ENCODE measurements at places on chromosomes 6 and 20.
A peak's percentile ranks its signal among the peaks of the same experiment; 100 is the strongest.

DNA sequence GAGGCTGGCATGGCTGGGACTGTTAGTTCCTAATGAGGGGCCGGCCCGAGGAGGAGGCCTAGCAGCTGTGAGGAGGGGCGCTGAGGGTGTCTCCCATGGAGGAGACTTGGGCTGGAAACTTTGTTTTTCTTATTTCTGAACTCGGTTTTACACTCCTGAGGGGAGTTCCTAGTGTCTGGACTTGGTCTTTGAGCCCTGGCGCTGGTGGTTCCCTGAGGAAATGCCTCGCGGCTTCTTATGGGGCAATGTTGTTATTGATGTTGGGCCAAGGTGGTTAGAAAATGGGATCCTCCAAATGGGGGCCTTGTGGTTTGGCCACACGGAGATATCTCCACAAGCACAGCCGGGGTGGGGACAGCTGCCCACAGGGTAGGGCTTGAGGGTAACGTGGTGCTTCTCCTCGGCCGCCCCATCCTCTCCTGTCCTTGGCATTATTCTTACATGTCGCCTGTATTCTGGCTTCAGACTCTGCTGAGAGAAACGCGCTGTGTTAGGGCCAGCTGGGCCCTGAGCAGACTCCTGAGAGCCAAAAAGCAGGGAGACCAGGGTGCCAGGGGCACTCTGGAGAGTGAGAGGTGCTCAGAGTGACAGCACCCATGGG lies 136.9 kb downstream of the FOXO3 start:
- no peak for DNase-seq

- DNase-seq: no peak
These were observed 9.4 kb downstream of the CST4 start for GRCh38 chr20:23679133-23680092.

DNA sequence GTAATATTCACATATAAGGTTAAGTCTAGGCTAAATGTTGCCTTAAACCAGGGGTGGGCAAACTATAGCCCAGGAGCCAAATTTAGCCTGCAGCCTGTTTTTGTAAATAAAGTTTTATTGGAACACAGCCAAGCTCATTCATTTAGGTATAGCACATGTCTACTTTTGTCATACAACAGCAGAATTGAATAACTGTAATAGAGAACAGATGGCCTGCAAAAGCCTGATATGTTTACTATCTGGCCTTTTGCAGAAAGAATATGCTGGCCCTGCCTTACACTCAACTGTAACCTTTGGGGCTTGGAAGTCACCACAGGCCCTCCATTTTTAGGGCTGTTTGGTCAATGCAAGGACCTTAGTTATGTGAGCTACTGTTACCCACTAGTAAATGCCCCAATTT lies 17.7 kb upstream of the BCLAF1 start:
- DNase-seq: peak; percentile 80

- no peak for DNase-seq
These were observed 61.2 kb upstream of the TRAF3IP2 start for GRCh38 chr6:111666847-111667246.

GRCh38 chr6:133978896-133979240 lies 25.8 kb downstream of the TBPL1 start:
- DNase-seq: no peak

DNA sequence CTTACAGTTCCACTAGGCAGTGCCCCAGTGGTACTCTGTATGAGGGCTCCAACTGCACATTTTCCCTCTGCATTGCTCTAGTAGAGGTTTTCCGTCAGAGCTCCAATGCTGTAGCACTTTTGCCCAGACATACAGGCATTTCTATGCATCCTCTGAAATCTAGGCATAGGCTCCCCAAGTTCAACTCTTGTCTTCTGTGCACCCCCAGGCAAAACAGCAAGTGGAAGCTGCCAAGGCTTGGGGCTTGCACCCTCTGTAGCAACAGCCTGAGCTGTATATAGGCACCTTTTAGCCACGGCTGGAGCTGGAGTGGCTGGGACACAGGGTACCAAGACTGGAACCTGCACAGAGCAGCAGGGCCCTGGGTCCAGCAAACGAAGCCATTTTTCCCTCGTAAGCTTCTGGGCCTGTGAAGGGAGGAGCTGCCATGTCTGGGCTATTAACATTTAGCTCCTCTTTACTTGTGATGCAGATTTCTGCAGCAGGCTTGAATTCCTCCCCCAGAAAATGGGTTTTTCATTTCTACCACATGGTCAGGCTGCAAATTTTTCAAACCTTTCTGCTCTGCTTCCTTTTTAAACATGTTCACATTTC lies 596.2 kb upstream of the ADGRB3 start:
- DNase-seq: no peak

DNA sequence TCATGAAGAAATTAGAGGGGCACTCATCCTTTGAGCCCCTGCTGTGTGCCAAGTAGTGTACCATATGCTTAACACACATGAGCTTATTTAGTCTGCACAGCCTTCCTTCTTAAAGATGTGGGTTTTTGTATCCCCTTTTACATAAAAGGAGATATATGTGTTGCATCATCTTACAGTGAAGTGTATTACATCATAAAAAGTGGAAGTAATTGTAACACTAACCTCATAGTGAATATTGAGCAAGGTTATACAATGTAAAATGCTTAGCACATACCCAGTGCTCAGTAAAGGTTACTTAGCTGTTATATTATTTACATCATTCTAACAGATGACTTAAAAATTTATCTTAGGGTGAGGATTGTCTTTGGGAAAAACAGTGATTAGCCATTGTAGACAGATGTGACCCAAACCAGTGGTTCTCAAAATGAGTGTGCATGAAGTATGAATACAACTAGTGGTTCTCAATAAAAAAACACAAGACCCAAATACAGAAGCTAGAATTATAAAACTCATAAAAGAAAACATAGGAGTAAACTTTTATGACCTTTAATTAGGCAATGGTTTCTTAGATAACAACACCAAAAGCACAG lies 3.8 kb upstream of the PIGU start:
- DNase-seq: no peak

DNA sequence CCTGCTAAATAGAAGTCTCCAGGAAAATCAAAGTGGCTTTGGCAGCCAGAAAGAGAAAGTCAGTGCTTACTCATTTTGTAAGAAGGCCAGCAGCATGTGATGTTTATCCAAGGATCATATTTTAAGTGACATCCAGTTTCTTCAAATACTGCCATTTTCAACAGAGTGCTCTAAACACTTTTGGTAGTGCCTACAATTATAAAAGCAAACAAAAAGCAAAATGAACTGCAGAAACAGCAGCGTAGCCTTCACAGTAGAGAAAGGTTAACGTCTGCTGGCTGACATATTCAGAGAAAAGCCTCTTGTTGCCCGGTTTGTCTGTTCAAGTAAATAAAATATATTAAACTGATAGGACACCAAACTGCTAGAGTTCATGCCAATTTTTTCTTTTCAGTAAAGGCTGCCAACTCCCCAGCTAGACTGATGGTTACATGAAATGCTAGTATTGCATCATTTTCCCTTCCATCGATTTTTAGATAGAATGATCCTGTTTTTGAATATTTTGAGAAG lies 705.7 kb upstream of the SLC35B3 start:
- peak; percentile 48 for DNase-seq

DNA sequence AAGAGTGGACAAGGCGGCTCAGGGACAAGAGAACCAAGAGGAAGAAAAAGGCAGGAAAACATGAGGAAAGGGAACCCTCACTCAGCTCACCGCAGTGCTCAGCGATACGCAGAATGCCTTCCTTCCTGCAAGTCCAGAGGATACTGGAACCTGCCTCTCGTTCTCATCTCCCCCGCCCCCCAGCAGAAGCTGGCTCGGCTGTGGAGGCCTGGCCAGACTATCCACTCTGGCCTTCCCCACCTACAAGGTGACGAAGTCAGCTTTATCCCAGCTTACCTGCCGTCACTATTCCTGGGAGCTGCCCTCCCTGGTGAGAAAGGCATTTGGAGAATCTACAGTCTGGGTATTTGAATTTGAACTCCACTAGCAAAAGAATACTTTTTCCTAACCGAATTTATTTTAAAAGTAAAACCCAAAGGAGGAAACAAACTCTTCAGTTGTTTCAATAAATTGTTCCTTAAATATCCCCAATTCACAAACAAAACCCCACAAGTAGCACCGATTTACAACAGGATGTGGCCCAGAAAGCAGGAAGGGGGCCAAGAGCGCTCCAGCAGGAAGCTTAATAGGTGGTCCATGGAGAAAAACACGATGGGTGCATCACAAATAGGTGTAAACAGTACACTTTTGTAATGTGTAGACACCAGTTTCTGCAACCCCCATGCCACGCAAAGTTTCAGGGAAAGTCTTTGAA lies 2.1 kb upstream of the DIDO1 start:
- no peak for DNase-seq

- DNase-seq: no peak
These were observed 194.2 kb upstream of the ZNF184 start for GRCh38 chr6:27667016-27667656.

- DNase-seq: no peak
These were observed 33.2 kb downstream of the DNAAF9 start for GRCh38 chr20:3374296-3374695.

DNA sequence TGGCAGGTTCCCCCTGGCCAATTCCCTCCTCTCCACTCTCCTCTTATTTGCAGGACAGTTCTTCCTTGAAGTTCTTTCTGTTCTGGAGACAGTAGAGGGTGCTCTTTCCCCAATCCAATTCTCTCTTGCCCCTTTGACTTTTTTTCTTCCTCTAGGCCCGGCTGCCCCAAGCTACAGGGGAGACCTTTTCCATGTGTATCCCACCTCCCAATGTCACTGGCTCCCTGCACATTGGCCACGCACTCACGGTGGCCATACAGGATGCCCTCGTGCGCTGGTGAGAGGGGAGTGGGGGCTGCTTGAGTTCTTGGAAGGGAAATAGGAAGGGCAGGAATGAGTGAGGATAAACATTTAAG lies 1.5 kb downstream of the VARS2 start:
- DNase-seq: peak; percentile 50

DNA sequence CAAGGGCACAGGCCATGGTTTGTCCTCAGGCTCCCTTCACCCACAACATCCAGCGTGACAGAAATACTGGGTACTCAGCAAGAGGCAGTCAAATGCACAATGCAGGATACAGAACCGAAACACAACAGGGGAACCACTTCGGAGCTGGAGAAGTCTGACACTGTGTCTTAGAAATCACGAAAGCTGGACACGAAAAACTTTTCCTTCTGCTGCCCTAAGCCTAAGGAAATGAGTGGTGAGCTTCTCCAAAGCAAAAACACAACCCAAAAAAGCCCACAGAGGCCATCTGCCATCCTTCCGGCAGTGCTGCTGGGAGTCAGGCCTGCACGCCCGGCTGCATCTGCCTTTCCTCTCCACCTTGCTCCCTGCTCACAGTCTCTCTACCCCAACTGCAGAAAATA lies 106.3 kb downstream of the SLC23A2 start:
- peak; percentile 37 for DNase-seq

GRCh38 chr20:24277196-24277595 lies 192.2 kb upstream of the SYNDIG1 start:
- peak; percentile 28 for DNase-seq

DNA sequence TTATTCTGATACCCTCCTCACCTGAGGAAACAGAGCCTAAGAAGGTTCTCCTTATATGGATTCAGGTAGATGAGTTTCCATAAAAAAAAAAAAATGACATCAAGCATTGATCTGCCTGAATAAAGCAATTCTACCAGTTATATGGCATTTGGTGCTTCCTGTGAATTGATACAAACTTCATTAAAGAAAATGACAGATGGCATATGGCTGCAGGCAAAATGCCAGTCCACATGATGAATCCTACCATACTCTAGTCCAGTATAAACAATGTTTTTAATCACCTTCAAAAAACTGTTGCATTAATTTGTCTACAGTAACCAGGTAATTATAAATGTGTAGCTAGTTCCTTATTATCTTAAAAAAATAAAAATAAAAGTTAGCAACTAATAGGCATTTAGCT lies 559.2 kb upstream of the FLRT3 start:
- peak; percentile 84 for DNase-seq

GRCh38 chr20:25219365-25219764 lies 23.9 kb downstream of the ENTPD6 start:
- no peak for DNase-seq

DNA sequence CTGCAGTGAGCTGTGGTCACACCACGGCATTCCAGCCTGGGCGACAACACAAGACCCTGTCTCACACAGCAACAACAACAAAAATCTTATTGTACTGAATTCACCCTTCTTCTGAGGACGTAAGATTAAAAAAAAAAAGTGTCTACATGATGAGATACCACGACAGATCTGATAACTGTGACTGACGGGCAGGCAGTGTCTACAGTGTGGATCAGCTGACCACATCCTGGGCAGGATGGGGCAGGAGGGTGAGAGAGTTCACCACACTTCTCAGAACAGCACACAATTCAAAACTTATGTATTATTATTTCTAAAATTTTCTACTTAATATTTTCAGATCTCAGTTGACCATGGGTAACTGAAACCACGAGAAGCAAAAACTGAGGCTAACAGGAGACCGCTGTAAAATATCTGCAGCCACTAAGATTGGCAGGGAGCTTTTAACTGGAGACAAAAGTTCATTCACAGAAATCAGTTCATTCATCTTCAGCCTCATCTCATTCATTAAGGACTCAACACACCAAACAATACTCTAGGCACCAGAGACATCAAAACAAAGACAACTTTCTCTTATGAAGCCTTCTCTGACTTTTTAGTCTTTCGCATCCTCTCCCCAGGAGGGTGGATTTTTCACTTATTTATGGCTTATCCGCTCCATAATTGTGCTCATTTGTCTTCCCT lies 15.7 kb upstream of the NHSL1 start:
- no peak for DNase-seq
